ENCODE measurements at places on chromosomes 6 and 20.

DNA sequence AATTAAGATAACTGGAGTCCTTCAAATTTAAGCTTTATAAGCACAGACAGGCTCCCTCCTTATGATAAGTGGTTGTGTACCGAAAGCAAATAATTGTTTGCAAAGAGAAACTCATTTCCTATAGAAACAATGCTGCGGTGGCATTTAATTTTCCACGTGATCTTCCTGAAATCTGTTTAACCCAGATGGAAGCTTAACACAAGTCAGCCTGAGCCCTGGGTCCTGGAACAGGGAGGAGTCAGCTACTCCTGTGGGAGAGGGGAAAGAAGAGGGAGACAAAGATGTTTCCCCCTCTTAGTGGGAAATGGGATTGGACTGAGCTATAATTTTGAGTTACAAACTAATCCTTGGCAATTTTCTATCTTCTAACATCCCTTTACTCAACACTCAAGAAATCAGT is 136.5 kb downstream of the ELOVL4 start:
- peak; percentile 25 for DNase-seq

DNA sequence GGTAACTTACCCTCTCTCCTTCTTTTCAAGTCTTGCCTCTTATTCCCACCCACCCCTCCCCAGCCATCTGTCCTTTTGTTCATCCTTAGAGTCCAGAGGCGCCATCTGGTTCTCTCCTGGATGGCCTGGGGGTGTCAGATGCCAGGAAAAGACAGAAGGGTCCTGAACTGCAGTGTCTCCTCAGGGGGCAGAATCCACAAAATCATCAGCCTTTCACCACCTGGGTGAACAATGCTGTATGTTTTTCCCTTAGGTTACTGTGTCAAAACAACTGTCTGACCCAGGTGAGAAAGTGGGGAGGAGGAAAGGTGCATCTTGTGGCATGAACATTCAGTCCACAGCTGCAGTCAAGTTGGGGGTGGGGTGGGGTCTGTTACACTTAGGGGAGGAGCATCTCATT is 47.9 kb upstream of the FYN start:
- DNase-seq = no peak

- no peak for DNase-seq
These were observed 56.2 kb downstream of the RAB44 start for GRCh38 chr6:36753671-36754405.

GRCh38 chr6:27096834-27097511 is 150.5 kb upstream of the PRSS16 start:
- no peak for DNase-seq

- DNase-seq = no peak
These were observed 315.5 kb downstream of the PRL start for GRCh38 chr6:21981235-21981833.

DNA sequence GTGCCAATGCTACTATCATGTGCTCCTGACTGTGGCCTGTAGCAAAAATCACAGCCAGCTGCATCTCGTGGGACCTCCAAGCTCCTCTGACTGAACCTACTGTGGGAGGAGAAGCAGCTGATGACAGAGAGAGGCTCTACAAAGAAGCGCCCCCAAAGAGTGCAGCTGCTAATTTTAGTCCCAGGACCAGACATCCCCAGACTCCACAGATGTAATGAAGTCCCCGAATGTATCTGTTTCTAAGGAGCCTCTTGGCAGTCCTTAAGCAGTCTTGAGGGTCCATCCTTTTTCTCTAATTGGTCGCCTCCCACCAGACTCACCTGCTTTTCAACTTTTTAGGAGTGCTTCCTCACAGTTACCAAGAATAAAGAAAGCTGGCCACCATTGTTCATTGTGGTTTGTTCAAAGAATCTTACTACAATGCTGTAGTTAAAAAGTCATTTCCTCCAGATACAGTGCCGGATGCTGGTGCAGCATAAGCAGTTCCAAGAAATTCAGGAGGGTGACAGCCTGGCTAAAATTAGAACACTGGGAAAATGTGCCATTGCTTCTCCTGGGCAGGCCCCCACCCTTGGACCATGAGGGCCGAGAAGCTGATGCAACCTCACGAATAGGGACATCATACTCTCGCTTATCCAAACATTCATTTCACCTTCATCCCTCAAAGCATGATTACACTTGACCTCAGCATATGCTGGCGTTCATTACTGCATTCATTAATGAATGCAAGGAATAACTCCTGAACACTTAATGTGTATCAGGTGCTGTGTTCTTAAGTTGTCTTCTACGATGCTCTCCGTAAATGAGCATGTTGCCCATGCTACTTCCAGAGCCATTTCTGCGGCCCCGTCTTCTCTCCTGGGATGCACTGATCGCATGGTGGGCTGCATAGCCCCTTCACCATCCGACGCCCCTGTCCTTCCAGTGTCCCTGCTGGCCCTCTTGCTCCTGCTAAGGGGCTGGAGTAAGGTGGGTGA is 66.4 kb downstream of the LY86 start:
- DNase-seq = no peak

- no peak for DNase-seq
These were observed 131.3 kb upstream of the MTHFD1L start for GRCh38 chr6:150734235-150734634.

- DNase-seq = no peak
These were observed 37.4 kb downstream of the ANGPT4 start for GRCh38 chr20:878511-879307.

- no peak for DNase-seq
These were observed 682 bp upstream of the ZSCAN9 start for GRCh38 chr6:28224131-28225055.

GRCh38 chr6:154783229-154783628 is 50.0 kb downstream of the SCAF8 start:
- DNase-seq = no peak

DNA sequence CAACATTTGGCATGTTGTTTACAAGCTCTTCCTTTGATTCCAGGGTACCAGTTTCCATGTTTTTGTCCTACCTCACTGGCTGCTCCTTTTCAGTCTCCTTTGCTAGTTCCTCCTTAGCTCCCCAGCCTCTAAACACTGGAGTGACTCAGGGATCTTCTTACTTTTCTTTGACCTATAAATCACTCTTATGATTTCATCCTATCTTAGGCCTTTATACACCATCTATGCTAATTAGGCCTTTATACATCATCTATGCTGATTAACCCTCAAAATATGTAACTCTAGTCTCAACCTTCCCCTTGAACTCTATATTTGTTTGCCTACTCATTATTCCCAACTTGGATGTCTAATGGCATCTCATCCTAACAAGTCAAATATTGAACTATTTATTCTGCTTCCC is 9.5 kb downstream of the TMEM30A start:
- no peak for DNase-seq

- no peak for DNase-seq
These were observed 652.5 kb upstream of the EPHA7 start for GRCh38 chr6:94071835-94072234.

DNA sequence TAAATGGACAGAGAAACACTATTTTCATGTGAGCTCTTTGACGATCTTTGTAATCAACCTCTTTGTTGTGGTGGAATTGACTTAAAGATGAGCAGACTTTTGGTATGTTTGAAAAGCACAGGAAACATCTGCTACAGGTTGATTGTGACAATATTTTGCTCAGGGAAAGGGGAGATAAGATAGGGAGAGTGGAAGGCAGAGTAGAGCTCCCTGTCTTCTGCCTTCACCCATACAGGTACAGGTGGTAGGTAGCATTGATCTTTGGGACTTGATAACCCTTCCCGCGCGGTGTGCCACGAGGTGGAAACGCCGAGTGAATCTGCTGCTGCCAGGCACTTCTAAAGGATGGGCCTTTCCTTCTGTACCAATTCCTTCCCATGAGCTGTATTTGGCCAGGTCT is 183.6 kb downstream of the UTRN start:
- no peak for DNase-seq

GRCh38 chr6:112618849-112619248 is 271.7 kb downstream of the RFPL4B start:
- DNase-seq = no peak

DNA sequence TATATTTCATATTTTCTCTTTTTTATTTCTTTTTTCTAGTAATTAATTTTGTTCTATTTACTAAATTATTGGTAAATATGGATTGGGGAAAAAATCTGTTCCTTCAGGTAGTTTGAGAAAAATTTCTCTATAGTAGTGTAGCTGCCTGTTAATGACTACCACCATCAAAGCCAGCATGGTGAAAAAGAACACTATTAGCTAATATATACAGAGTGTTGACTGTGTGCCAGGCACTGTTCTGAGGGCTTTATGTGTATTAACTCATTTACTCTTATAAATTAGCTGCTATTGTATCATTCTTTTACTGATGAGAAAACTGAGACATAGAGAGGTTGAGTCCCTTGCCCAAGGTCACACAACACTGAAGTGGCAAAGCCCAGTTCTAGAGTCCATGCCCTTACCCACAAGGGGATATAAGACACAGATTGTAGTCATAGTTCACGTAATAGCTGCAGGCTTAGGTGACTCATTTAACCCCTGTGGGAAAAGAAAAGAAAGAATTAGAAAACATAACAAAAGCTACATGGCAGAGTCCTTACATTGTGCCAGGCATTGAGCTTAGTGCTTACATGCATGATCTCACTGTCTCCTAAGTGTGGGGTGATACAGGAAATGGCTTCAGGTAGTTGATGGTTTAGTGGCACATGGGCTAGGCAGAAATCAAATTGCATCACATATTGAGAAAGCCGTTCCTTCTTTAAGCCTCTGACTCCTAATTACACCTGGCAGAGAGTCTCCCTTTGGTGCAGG is 12.2 kb upstream of the AKIRIN2 start:
- DNase-seq = no peak

GRCh38 chr6:31042806-31043205 is 32.5 kb downstream of the MUC22 start:
- DNase-seq = peak; percentile 3

DNA sequence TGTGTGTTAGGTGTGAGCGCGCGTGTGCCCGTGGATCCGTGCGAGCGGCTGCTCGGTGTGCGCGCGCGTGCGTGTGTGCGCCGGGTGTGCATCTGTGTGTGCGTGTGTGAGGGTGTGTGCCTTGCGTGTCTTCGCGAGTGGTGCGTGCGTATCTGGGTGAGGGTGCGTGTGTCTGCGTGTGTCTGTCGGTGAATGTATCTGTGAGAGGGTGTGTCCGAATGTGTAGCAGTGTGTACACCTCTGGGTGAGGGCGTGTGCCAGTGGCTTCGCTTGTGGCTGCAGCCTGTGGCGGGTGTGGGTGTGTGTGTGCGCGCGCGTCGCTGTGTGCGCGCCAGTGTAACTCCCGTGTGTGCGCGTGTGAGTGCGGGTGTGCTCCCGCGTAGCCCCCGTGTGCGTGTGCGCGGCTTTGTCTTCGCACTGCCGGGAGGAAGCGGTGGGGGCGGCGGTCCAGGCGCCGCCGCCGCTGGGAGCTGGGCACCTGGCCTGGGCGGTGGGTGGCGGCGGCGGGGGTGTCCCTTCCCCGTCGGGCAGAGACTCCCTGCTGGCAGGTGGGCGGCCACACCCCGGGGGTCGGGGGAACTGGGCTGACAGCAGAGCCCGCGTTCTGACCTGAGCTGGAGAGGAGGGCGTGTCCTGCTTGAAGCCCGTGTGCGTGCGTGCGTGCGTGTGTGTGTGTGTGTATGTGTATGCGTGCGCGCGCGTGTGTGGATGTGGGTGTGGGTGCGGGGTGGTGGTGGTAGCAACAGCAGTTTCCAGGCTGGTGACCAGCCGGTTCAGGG is 61.3 kb upstream of the EPB41L1 start:
- DNase-seq = no peak

DNA sequence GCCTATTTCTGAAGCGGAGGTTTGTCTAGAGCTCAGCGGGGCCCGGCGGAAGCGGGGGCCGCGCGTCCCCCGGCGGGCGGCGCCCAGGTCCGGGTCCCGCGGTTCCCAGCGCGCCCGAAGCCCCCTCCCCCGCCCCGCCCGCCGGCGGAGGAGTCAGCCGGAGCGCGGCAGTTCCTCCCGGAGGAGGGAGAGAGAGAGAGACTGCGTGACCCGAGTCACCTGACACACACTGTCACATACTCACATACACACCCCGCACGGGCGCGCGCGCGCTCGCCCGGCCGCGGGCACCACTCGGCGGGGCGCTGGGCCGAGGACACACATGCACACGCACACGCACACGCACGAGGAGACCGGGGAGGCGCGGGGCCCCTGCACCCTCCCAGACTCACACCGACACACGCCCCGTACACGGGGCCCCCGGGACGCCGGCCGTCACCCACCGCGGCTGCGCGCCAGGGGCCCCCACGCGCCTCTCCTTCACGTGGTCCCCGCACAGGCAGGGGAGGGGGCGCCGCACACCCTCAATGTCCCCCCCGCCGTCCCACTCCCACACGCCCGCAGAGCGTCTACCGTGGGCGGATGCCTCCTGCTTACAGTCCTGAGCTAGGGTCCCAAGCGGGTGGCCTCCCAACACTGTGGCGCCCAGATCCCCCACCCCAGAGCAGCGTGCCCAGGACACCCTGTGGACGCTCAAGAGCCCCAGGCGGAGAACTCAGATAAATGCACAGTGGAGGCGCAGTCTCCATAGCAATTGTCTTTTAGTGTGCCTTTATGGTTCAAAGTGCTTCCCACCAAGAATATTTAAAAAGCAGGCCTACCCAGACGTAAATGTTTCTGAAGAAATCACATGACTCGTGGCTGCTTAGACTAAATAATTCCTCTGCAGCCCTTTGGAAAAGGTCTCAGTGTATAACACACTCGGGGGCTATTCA is at the start of gene RRAGD:
Gene RRAGD, minus strand, starts transcription at position 203 of the 935 bp plus-strand sequence. CDS start 280 bp downstream, outside the sequence.
- peak; percentile 15 for DNase-seq

GRCh38 chr6:82385546-82385945 is 21.9 kb downstream of the TPBG start:
- no peak for DNase-seq

- DNase-seq = no peak
These were observed 129.7 kb upstream of the FAM184A start for GRCh38 chr6:119207971-119208725.

GRCh38 chr20:17385798-17386197 is 145.4 kb downstream of the BFSP1 start:
- DNase-seq = no peak

- DNase-seq = no peak
These were observed 49.9 kb downstream of the CNR1 start for GRCh38 chr6:88116276-88116675.

DNA sequence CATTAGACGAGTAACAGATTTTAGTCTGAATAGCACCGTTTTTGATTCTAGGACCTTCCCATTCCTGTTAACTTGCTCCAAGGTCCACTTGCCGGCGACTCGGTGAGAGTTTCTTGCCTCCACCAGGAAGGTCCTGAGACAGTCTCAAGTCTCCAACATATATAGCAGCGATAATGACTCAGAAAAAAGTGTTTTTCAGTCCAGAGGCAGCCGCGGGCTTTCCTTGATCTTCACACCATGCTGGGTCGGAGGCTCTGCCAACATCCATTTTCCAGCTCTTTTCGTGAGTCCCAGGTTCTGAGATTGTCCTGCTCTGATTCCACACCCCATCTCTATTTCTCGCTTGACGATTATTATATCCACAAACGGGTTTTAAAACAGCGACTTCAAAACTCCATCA is 170.5 kb downstream of the GPX5 start:
- DNase-seq = no peak
